Activated naive CD4-positive, alpha-beta T cell treated with anti-CD3 and anti-CD28 coated beads for 36 hours (primary cell): ENCODE measurements at places on chromosomes 2 and 18. TPM values are rescaled to one million over a fixed set of nuclear protein-coding genes. Genes with fewer than 3 reads are reported as not detected.

Gene FEV
- not detected for total RNA-seq

Gene NOSTRIN
- not detected for total RNA-seq

Gene SH3RF3
- 1.8 TPM for total RNA-seq

Gene IL36RN
- not detected for total RNA-seq

Gene RUFY4
- total RNA-seq, result 1.2 TPM

Gene ABCG5
- total RNA-seq, result not detected

- peaks cover 2% of the 10 kb centered on the region for H3K4me1 ChIP-seq
- H3K4me3 ChIP-seq, result no peak overlapping the region
- no peak overlapping the region for H3K27ac ChIP-seq
- DNase-seq, result no peak
- no peaks in the 10 kb centered on the region for H3K27me3 ChIP-seq
Observed at GRCh38 chr18:46421973-46422551, 235.0 kb downstream of the LOXHD1 start.

- peaks cover 51% of the 10 kb centered on the region for H3K27me3 ChIP-seq
- DNase-seq, result no peak
- H3K4me1 ChIP-seq, result peaks cover 31% of the 10 kb centered on the region
Observed at GRCh38 chr2:15939556-15939853, 845 bp upstream of the MYCN start.

- no peak overlapping the region for H3K4me3 ChIP-seq
- H3K4me1 ChIP-seq, result no peaks in the 10 kb centered on the region
- H3K27me3 ChIP-seq, result no peaks in the 10 kb centered on the region
- H3K27ac ChIP-seq, result no peak overlapping the region
Observed at GRCh38 chr18:60538891-60539290, 166.3 kb upstream of the MC4R start.

- H3K36me3 ChIP-seq, result no peaks in the 10 kb centered on the region
- DNase-seq, result no peak
- no peak overlapping the region for H3K4me3 ChIP-seq
- H3K27me3 ChIP-seq, result no peaks in the 10 kb centered on the region
Observed at GRCh38 chr2:154974041-154974440, 275.5 kb downstream of the KCNJ3 start.

- H3K27me3 ChIP-seq, result no peaks in the 10 kb centered on the region
- peaks cover 12% of the 10 kb centered on the region for H3K36me3 ChIP-seq
- no peak for DNase-seq
- no peak overlapping the region for H3K4me3 ChIP-seq
Observed at GRCh38 chr2:182509-183122, 81.2 kb downstream of the SH3YL1 start.

DNA sequence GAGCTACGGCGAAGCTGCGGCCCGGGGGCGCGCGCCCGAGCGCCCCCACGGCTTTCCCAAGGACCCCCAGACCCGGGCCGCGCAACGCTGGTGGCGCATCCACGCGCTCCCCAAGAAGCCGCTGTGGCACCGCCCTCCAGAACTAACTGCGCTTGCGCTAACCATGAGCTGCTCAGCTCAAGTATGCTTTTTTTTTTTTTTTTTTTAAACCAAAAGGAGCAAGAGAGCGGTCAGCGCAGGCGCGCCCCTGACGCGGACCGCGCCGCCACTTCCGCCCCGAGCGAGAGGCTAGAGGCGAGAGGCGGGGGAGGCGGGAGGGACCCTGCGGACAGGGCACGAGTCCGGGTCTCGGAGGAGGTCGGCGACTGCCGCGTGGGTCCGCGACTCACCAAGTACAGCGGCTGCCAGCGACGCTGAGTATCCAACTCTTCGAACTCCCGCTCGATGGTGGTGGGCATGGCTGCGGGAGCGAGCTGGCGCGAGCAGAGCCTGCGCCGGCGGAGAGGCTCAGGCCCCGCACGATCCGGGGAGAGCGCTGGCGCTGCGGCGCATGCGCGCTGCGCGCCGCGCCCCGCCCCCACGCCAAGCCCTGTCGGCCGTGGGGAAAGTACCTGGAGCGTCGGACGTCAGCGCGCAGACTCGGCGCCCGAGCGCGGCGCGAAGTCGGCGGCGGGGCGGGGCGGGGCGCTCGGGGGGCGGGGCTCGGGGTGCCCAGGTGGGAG is at the start of gene PTPN2:
PTPN2 (minus strand) TSS at position 554 of the 722 bp plus-strand sequence; CDS start at position 458, 96 bp downstream.
- peaks cover 6% of the 10 kb centered on the region for H3K36me3 ChIP-seq
- H3K4me1 ChIP-seq, result peaks cover 53% of the 10 kb centered on the region
- H3K27ac ChIP-seq, result peak within 1 kb of the TSS; percentile 90
- H3K27me3 ChIP-seq, result no peaks in the 10 kb centered on the region

DNA sequence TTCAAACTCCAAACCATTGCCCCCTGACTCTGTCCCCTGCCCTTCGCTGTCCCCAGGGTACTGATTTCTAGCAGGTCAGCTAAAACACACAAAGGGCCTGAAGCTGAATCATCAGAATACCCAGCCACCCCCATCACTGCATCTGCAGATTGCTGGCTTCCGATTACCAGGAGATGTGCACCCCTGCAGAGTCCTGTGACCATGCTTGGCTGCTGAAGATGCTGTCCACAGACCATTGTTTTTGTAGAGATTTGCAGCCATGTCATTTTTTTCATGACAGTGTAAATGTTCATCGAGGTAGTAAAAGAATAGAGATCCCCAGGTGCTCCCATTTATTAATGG is 463.3 kb downstream of the STK39 start:
- no peaks in the 10 kb centered on the region for H3K27me3 ChIP-seq
- no peak overlapping the region for H3K27ac ChIP-seq
- H3K4me1 ChIP-seq, result no peaks in the 10 kb centered on the region
- H3K4me3 ChIP-seq, result no peak overlapping the region
- no peaks in the 10 kb centered on the region for H3K36me3 ChIP-seq
- DNase-seq, result no peak

- DNase-seq, result no peak
- H3K4me1 ChIP-seq, result peaks cover 2% of the 10 kb centered on the region
- H3K27me3 ChIP-seq, result peaks cover 6% of the 10 kb centered on the region
- H3K36me3 ChIP-seq, result peaks cover 7% of the 10 kb centered on the region
- H3K27ac ChIP-seq, result no peak overlapping the region
Observed at GRCh38 chr2:241794250-241794823, 14.7 kb upstream of the NEU4 start.

DNA sequence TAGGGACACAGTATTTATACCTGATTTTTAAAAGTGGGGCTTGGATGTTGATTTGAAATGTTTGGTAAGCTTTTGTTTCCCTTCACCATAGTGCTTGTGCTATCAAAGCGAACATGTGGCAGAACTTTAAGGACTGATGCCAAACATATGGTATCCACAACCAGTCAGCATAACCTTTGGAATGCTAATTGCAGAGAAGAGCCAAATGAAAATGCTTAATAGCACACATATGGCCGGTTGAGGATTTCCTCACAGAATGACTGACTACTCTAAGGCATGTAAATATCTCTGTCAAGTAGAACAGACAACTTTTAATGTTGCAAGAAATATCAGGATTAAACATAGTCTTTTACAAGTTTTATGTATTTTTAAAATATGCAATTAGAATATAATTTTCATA is 120.9 kb upstream of the COL3A1 start:
- no peak for DNase-seq
- H3K4me1 ChIP-seq, result no peaks in the 10 kb centered on the region
- H3K4me3 ChIP-seq, result no peak overlapping the region
- H3K36me3 ChIP-seq, result no peaks in the 10 kb centered on the region
- H3K27me3 ChIP-seq, result no peaks in the 10 kb centered on the region

DNA sequence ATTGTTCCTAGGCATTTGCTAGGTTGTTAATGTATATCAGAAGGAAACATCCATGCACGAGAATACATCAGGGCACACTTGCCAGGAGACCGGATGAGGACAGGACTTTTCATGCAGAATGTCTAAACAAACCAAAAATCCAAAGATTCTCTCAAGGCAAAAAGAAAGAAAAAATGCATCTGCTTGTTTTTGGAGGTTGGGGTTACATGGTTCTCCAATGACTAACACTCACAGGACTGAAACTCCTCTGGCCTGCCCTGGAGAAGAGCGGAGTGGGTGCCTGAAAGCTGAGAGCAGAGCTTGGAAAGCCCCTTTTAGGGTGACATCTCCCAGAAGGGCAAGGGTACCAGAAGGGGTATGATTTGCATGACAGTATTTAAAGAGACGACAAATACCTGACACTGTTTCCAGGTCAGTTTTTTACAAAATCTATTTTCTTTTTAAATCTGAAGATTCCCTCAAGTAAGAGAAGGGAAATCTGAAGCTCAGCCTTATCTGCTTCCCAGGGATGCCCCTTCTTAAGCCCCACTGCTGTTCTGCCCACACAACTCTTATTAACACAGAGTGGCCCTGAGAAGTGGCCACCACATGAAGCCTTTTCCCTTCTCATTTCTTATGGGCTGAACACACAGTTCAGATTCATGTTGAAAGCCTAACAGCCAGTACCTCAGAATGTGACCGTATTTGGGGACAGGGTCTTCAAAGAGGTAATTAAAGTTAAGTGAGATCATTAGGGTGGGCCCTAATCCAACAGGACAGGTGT is 216.4 kb downstream of the STK39 start:
- peak; percentile 28 for DNase-seq
- H3K4me1 ChIP-seq, result peaks cover 5% of the 10 kb centered on the region
- no peak overlapping the region for H3K27ac ChIP-seq

DNA sequence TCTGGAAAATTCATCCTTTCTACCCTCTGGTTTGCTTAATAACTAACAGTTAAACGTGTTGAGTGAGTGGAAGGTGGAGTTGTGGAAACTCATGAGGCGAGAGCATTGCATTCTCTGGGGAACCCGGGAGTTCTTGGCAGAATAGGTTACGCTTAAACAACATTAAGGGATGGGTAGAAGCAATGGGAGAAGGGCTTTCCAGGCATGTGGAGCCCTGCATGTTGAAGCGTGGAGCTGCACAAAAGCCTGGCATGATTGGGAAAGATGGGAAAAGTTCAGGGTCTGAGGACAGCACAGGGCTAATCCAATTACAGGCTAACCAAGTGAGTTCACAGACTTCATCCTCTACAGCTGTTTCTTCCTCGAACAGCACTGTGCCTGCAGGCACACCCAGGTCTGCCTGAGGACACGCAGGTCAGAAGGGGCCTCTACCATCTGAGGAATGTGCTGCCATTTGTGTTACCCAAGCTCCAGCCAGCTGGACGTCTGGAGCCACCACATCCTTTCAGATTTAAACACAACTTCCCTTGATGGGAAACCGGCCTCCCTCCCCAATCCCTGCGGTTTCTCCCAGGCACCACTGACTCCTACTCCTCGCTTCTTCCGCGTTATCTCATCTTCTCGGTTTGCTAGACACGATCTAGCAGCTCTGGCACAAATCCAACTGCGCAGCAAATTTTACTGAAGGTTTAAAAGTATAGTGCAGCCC is 164.2 kb downstream of the ANTXR1 start:
- DNase-seq, result no peak
- H3K27ac ChIP-seq, result no peak overlapping the region
- peaks cover 4% of the 10 kb centered on the region for H3K4me1 ChIP-seq
- no peaks in the 10 kb centered on the region for H3K36me3 ChIP-seq
